ENCODE measurements at places on chromosomes 11 and 22.
A peak's percentile ranks its signal among the peaks of the same experiment; 100 is the strongest.

DNA sequence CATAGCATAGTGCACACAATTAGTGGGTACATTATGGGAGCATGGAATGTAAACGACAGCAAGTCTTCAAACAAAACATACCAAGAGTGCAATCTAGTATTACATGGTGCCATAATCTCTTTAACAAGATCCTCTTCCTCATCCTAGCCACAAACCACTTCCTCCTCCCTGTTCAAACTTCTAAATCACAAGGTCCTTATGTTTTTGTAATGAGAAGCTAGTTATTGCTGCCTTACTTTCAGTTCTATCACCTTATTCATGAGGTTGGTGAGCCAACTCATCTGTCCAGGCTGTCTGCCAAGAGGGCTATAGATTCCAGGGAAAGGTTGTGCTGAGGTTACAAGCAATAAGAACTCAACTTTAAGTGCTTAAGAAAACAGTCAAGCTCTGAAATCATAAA lies 195.4 kb upstream of the ARHGAP20 start:
- DNase-seq: no peak

DNA sequence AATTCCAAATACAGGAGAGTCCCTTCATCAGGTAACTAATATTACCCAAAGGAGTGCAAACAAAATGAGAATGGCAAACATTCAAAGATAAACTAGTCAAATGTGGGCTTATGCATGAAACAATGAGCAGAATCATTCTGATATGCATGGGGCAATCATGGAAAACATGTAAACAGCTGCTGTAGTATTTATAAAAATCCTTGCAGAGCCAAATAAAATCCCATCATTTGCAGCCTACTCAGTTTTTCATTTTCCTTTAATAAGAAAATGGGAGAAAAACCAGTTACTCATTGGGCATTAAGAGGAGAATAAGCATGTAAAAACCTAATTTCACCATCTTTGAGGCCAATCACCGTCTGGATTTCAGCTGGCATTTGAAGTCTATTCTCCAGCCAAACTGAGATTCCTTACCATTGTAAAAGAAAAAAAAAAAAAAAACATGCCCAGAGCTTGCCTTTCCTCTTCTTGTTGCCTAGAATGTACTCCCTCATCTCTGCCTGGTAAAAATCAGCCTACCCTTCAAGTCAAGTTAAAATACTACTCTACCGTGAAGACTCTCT lies 249.1 kb downstream of the TTC28 start:
- no peak for DNase-seq

GRCh38 chr22:44520465-44521094 lies 22.5 kb upstream of the RTL6 start:
- no peak for DNase-seq

DNA sequence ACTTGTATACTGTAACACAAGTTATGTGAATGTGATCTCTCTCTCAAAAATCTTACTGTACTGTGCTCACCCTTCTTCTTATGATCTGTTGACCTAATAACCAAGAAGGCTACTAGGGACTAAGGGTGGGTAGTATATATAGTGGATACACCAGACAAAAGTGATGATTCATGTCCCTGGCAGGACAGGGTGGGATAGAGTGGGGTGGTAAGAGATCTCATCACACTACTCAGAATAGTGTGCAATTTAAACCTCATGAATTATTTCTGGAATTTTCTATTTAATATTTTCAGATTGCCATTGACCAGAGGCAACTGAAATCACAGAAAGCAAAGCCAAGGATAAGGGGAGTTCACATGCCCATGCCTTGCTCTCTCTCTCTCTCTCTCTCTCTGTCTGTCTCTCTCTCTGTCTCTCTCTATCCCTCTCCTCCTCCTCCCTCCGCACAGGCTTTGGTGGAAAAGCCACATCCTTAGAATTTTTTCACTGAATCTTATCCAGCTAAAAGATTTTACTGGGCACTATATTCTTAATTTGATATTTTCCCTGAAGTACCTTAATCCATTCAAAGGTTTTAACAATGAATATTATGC lies 12.0 kb upstream of the STK33 start:
- no peak for DNase-seq

- DNase-seq: no peak
Measured at GRCh38 chr11:103031834-103032233, 60.1 kb downstream of the DCUN1D5 start.

DNA sequence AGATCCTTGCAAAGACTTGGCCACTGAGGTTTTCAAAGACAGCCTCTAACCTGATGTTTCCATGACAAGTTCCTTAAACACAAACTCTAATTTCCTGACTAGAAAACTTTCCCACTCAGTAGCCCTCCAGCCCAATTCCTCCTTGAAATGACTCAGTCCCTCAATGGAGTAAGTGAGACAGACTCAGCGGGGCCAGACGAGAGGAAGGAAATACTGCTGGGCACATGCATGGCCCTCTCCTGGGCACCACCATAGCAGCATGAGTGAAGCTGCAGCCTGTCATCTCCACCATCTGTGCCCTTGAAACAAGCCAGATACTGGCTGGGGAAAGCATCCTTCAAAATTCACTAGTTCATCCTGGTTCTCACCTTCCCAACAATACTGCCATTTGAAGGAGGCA lies 76.2 kb upstream of the GDPD4 start:
- DNase-seq: no peak

- DNase-seq: no peak
Measured at GRCh38 chr22:50343541-50343935, 411 bp downstream of the PPP6R2 start.

DNA sequence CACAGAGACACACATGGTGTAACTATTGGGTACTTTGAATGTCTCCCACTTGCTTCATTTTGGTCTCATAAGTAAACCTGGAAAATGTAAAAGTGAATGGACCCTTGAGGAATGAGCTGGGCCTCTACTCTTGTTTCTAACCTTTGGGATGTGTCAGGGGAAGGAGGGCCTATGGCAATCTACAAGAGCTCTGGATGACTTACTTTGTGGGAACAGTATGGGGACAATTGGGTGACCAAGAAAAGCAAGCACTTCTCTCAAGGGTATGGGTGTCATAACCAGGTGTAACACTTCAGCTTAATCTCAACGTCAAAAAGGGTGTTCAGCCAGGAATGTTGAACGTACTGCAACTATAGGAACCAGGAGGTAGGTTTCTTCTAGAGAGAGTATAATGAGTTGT lies 144.0 kb downstream of the OPCML start:
- DNase-seq: no peak

DNA sequence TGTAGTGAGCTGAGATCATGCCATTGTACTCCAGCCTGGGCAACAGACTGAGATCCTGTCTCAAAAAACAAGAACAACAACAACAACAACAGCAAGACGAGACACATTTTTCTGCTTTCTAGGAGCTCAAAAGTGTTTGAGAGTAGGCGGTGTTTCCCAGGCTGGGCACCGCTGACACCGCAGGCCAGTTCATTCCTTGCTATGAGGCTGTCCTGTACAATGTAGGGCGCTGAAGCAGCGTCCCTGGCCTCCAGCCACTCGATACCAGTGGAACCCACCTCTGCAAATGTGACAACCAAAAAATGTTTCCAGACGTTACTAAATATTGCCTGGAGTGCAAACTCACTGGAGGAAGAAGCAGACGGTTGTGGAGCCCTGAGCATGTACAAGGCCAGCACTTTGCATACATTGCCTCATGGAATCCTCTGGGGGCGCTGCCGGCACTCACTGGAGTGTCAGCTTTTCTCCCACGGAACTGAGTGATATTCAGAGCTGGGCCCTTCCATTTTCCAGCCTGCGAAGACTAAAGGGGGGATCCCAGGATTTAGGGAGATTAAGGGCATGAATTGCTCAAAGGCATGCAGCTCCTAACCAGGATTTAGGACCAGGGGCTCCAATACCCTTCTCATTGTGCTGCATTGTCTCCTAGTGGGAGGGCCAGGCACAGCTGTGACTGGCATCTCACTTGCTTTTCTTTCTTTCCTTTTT lies 5.8 kb upstream of the MIEF1 start:
- peak; percentile 25 for DNase-seq

DNA sequence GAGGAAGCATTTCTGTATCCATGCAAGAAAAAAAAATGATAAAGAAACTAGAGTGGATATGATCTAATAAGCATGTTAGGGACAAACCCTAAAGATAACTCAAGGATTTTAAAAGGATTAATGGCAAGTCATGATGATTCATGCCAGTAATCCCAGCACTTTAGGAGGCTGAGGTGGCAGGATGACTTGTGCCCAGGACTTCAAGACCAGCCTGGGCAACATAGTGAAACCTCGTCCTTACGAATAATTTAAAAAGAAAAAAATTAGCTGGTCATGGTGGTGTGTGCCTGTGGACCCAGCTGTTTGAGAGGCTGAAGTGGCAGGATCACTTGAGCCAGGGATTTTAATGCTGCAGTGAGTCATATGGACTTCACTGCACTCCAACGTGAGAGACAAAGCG lies 145.5 kb upstream of the BLID start:
- DNase-seq: no peak

GRCh38 chr11:134742956-134743819 lies 331.1 kb upstream of the B3GAT1 start:
- no peak for DNase-seq

- no peak for DNase-seq
Measured at GRCh38 chr22:46602025-46602424, 18.2 kb upstream of the GRAMD4 start.

- no peak for DNase-seq
Measured at GRCh38 chr11:88353835-88354496, 16.4 kb upstream of the CTSC start.

DNA sequence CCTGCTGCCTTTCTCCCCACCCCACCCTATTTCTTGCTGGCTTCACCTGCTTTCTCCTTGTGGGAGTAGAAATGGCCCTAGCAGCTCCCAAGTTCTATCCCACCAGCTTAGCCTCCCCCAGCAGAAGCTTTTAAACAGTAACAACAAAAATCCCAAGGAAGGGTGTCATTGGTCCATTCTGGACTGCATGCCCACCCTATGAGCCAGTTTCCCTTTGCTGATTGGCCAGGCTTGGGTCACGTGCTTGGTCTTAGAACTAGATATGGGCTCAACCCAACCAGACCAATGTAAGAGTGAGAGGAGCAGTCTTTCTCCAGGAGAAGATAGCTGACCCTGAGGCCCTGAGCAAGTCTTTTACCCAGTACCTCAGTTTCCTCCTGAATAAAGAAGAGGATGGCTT lies 2.3 kb downstream of the MTFP1 start:
- DNase-seq: no peak

DNA sequence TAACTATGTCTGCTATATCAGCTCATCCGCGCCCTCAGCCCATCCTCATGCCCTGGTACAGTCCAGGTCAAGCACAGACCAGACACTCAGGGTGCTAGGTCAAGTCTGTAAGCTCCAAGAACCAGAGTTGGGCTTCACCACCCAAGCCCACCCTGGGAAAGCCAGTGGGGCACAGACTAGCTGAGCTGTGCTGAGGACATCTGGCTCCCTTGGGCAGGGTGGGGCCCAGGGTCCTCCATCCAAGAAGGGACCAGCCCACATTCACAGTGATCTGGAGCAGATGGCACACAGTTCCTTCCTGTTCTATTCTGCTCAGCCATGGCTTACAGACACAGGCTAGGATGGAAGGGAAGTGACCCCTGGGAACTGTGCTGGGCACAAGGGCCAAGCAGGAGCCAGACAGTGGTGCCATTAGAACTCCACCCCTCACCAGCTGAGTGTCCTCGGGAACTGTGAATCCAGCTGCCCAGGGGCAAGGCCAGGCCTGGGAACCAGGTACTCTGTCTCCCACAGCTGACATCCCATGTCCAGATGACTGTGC lies 9.1 kb downstream of the P2RY6 start:
- DNase-seq: no peak

DNA sequence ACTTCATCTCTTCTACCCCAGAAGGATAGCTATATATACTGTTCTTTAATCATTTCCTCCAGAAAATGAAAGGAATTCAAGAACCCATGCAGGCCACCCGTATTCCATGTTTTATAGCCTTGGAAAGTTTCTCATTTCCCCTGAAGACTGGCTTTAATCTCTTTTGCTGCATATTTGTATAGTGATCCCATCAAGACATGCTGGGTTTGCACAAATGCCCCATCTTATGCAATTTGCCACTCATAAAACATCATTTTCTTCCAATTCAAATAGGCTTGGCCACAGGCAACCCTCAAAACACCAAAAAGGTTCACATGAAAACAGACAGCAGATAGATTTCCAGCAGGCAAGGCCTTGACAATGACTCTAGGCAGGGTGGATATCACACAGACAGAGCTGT lies 28.3 kb upstream of the APOA1 start:
- no peak for DNase-seq

DNA sequence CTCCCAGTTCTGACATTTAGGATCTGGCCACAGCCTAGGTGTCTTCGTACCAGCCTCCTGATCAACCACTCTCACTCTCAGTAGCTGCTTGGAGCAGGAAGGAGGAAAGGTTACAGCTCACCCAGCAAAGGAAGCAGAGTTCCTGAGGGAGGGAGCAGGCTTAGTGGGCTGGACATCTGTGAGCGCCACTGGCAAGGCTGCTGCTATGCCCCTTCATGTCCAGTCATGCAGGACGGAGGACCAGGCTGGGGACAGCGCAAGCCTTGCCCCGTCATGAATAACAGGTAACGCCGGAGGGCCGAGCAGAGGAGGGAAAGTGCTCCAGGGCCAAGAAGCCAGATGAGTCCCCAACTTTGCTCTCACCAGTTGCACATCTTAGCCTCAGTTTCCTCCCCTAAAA lies 25.8 kb downstream of the TPST2 start:
- DNase-seq: no peak

DNA sequence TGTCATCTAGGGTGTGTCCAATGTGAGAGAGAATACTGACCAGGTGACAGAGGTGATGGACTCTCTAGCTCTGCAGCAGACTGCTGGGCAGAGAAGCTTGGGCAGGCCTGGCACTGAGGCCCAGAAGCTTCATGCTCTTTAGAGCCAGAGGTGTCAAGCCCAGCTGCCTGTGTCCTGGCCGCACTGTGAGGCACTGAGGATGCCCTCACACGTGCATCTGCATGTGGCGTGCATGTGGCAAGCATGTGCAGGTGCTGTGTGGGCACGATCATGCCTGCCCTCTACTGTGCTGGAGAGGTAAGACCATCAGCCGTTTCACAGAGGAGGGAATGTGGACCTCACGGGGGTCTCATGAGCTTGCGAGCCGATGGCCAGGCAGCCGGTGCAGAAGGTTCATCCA lies 15.8 kb upstream of the TXNRD2 start:
- no peak for DNase-seq

- DNase-seq: no peak
Measured at GRCh38 chr11:39817241-39817640, 1642.2 kb downstream of the LRRC4C start.

DNA sequence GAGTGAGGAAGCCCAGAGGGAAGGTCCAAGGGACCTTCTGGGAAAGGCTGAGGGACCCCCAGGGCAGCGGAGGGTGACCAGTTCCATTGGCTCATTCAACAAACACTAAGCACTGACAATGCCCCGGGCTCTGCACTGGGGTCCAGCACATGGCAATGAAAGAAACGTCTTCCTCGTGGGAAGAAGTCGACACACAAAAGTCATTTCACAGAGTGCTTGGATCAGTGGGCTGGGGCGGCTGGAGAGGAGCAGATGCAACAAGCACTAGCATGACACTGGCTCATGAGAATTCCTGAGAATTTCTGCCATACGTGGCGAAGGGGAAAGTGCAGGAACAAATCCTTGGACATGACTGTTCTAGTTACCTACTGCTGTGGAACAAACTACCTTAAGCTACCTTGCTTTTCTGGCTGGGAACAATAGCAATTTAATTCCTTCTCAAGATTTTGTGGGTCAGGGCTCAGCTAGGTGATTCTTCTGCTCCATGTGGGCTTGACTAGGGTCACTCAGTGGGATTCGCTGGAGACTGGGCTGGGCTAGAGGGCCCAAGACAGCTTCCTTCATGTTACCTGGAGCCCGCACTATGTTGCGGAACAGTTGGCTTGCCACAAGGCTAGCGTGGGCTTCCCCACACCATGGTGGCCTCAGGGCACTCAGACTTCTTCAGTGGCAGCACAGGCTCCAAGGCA lies 6.9 kb upstream of the STIP1 start:
- no peak for DNase-seq

- DNase-seq: no peak
Measured at GRCh38 chr11:1732418-1733008, 17.9 kb downstream of the IFITM10 start.
